Heart right ventricle (tissue), 16 donors: ENCODE measurements at places on chromosomes 2 and 18. TPM values are rescaled to one million over a fixed set of nuclear protein-coding genes. Genes with fewer than 3 reads are reported as not detected.

GRCh38 chr2:215020283-215020682 is 118.1 kb downstream of the ABCA12 start:
- DNase-seq: no peak

DNA sequence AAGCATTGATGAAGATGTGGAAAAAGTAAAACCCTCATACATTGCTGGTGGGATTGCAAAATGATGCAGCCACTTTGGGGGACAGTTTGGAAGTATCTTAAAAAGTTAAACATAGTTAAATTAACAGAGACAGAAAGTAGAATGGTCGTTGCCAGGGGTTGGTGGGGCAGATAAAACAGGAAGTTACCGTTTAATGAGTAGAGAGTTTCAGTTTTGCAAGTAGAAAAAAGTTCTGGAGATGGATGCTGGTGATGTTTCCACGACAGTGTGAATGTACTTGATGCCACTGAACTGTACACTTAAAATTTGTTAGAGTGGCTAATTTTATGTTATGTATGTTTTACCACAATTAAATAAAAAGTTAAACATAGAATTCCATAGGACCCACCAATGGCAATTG is 44.5 kb upstream of the EGR4 start:
- DNase-seq: no peak

GRCh38 chr2:83051538-83052170 is 1407.4 kb downstream of the SUCLG1 start:
- DNase-seq: no peak

DNA sequence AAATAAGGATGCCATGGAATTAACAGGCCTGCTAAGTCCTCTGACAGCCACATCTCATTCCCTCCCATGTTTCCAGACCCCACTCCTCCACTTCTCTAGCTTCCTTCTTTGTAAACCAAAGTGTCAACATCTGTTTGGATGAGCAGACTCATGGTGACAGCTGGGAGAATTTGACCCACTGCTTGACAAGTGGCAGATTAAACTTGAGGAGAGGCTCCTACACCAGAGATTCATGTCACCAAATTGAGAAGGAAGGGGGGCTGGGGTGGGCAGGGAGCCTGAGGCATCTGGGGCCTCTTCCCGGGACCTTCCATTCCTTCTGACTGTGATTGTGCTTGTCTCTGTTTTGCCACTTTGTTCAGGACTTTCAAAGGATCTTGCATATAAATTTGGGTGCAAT is 41.0 kb upstream of the IGFBP5 start:
- DNase-seq: no peak

GRCh38 chr2:39540414-39540813 is 103.3 kb upstream of the MAP4K3 start:
- DNase-seq: no peak

DNA sequence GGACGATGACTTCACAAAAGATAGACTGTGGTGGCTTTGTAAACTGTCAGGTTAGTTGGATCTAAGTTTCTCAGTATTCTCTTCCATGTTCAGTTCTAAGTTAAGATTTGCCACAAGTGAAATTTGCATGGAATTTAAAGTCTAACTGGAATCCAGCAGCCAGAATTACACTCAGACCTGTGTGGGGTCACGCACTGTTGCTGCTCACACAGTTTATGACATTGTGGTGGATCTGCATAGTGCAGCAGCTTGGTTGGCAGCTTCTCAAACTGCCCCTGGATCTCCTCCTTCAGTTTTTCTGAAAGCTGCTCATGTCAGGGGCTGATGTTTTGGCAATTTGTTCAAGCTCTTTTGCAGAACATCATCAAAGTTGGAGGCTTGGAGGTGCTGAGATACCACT is 228.1 kb upstream of the KCNJ3 start:
- DNase-seq: no peak

DNA sequence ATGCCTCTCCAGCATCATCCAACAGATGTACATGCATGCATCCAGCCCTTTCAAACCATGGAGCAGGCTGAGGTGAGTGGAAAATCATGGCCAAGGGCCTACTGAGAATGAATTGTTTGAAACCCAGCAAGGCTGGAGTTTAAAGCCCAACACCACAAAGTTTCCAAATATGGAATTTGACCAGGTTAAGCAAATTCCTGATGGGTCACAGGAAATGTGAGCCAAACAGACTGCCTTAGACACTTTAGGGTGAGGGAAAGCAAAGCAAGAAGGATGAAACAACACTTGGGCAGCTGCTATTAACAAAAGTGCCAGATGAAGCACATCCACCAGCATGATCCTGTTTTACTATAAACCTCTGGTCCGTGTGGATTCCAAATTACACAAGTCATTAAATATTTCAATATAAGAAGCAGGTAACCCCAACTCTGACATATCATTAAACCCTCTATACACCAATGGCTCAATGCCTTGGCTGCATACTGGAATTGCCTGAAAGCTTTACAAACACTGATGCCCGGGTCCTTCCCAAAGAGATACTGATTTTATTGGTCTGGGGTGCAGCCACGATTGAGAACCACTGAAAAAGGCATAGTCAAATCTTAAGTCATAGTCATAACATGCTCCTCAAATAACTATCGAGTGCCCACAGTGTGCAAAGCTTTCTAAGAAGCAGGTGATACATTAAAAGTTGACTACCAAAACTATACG is 9.1 kb downstream of the KLF7 start:
- DNase-seq: no peak

DNA sequence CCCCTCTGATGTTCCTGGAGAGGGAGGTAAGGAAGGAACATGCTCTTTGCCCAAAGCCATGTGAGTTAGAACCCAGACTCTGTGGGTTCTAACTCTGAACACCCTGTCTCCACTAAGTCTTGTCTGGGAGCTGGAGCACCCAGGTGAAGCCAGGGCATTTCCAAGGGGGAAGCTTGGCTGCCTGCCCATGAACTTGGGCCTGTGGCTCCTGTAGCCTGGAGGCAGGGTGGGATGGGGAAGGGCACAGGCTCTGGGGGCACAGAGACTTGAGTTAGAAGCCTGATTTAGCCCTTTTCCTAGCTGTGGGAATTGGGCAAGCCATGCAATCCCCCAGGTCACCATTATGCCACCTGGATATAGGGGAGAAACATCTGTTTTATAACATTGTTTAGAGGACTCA is 65.2 kb downstream of the LBH start:
- no peak for DNase-seq

DNA sequence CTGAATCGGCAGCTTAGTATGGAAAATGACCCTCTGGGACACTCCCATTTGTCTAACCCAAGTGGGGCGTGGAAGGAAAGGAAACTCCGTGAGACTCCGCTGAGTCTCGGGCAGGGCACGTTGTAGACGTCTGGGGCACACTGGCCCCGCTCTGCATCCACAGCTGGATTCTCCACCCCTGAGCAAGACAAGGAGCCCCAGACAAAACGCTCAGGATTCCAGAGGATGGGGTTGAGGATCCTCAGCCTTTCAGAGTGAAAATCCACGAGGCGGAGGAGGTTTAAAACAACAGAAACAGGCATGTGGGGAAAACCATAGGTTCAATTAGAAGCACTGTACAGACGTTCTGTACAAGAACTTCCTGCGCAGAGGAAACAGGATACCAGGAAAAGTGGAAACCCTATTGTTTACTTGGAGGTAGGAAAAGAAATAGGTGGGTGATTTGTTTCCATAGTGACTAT is 124.9 kb upstream of the ZNF236 start:
- DNase-seq: no peak

DNA sequence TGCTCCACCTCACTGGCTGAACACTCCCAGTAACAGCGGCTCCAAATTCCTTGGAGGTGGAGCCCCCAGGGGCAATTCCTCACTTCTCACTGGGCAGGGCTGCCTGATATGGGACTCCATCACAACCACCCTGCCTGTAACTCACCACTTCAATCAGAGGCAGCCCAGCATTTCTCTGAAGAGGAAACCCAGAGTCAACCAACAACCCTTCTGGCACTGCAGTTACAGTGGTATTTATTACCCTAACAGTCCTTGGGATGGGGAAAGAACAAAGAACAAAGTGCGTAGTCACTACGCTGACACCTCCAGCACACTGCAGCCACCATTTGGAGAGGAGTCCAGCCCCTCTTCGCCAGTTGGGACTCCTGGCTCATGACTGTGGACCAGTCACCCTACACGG is 85.7 kb upstream of the GALNT13 start:
- no peak for DNase-seq

DNA sequence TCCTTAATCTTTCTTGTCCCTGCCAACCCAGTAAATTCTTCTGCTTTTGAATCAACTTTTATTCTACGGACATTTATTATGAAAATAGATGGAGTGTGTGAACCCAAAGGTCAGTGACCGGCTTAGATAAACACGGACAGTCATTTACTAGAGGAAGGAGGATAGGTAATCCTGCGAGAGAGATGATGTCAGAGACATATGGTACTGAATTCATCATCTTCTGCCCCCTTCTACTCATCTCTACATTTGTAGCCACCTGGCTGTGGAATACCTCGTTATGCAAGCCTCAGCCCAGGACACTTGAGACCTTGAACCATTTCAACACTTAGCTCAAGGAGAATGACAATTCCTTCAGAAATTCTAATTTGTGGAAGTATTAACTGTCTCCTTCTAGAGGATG is 443.6 kb downstream of the TDRD15 start:
- no peak for DNase-seq

GRCh38 chr2:209391776-209392401 is 32.0 kb upstream of the MAP2 start:
- no peak for DNase-seq

GRCh38 chr2:119683713-119684443 is 4.9 kb downstream of the TMEM177 start:
- no peak for DNase-seq

GRCh38 chr2:48059975-48060374 is 153.7 kb upstream of the FBXO11 start:
- no peak for DNase-seq

DNA sequence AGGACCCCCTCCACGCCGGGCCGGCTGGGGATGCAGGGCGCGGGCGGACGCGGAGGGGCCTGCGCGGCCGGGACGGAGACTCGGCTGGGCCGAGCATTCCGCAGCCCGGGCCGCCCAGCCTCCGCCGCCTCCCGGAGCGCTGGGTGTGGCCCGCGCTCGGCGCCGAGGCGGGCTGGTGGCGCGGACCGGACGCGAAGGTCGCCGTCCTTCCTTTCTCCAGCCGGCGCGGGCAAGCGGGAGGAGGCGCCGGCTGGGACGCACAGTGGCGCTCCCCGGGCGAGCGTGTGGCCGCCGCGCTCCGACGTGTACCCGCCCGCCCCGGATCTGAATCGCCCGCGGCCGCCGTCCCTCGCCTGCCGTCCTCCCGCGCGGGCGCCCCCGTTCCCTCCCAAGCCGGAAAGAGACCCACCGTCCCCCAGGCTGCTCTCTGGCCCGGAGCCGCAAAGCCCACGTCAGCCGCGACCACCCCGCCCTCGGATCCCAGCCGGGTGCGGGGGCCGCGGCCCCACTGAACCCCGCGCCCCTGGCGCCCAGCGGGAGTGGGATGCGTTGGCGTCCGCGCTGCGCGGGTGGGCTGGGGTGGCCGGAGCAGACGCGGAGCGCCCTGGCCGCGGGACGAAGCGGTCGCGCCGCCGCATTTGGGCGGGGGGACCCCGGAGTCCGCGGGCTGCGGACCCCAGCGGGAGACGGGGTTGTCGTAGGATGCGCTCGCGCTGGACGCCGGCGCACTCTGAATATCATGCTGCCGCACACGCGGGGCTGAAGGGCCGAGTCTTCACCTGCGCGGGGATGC is 634 bp downstream of the SPATS2L start:
- peak; percentile 64 for DNase-seq

DNA sequence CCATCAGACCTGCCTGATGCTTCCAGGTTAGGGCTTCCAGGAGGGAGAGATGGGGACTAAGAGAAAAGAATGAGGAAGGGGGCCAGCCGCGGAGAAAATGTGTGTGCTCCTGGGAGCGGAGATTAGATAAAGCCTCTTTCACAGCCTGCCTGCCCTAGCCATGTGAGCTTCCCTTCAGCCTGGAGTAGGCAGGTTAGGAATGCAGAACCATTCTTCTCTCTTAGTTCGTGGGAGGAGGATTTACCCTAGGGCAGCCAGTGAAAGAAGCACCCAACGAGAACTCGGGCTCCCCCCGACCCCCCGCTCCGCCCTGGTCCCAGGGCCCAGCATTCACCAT is 36.1 kb downstream of the POMC start:
- no peak for DNase-seq

DNA sequence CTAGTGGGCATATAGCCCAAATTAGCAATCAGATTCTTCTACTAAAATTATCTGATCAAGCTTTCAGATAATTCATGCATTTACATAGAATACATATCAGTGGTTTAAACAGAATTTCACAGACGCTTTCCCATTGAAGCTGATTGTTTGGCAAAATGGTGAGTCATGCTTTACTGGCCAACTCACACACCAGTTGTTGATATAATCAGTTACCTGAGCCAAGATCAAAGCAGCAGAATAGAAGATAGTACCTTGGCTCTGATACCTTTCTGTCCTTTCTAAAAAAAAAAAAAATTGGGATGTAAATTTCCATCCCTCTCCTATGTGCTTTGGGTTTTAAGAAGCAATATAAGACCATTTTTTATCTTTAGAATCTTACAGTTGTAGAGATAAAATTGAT is 178.0 kb downstream of the MCFD2 start:
- no peak for DNase-seq

DNA sequence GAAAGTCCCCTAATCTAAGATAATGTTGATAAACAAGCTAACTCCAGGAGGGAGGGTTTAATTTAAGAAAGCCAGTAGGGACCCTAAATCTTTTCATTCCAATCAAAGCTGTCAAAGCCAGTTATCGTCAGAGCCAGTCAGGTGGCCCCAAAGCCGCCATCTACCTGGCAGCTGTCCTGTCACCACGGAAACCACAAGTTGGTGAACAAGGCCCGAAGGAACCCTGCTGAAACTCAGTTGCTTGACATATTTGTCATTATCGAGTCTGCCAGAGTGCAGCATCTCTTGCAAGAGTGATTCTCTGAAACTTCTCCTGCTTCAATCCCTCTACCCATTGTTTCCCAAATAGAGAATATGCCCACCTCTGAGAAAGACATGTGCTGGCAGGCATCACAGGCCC is 30.8 kb upstream of the POLE4 start:
- no peak for DNase-seq

- no peak for DNase-seq
These were observed 37.4 kb downstream of the NCK2 start for GRCh38 chr2:105782123-105782522.

- DNase-seq: no peak
These were observed 18.6 kb upstream of the LINC00305 start for GRCh38 chr18:64167408-64167925.

DNA sequence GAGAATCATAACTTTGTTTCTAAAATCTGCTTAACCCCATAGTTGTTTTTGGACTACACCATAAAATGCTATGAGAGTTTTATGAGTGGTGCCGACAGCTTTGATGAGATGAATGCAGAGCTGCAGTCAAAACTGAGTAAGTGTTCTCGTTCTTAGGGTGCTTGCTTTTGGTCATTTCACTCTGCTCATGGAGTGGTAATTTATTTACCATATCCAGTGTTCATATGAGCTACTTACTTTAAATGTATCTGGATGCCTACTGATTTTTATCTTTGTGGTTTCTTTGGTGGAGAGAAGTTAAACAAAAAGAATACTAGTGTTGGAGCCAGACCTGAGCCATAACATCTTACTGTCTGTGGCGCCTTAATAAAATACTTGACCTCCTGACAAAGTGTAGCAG is 16.4 kb downstream of the NDC80 start:
- DNase-seq: no peak

HAAO gene
- total RNA-seq: 5.0 TPM

EPAS1 gene
- 216 TPM for total RNA-seq

SPP2 gene
- not detected for total RNA-seq

SLC11A1 gene
- 9.1 TPM for total RNA-seq

SERPINB7 gene
- not detected for total RNA-seq

TRPM8 gene
- total RNA-seq: not detected
